Frontal cortex (tissue), 4 donors: ENCODE measurements at places on chromosomes 5 and 9.

DNA sequence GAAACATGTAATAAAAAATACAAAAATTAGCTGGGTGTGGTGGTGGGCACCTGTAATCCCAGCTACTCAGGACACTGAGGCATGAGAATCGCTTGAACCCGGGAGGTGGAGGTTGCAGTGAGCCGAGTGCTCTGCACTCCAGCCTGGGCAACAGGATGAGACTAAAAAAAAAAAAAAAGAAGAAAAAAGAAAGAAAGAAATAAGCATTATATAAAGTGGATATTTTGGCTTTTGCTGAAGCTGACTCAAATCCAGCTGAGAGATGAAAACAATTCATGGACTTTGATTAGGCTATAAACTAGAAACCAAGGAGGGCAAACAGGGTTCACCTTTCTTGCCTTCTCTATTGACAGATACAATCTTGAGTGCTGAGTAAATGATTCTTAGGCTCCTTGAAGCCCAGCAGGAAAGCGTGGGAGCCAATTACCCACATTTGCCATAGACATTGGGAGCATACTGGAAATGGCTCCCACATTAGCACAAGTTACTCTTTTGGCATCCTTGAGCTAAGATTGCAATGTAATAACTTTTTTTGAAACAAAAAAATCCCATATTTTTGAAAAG lies 2.4 kb upstream of the BTF3 start:
- no peak for DNase-seq

GRCh38 chr5:151406322-151406947 lies 41.0 kb upstream of the SLC36A1 start:
- no peak for DNase-seq

DNA sequence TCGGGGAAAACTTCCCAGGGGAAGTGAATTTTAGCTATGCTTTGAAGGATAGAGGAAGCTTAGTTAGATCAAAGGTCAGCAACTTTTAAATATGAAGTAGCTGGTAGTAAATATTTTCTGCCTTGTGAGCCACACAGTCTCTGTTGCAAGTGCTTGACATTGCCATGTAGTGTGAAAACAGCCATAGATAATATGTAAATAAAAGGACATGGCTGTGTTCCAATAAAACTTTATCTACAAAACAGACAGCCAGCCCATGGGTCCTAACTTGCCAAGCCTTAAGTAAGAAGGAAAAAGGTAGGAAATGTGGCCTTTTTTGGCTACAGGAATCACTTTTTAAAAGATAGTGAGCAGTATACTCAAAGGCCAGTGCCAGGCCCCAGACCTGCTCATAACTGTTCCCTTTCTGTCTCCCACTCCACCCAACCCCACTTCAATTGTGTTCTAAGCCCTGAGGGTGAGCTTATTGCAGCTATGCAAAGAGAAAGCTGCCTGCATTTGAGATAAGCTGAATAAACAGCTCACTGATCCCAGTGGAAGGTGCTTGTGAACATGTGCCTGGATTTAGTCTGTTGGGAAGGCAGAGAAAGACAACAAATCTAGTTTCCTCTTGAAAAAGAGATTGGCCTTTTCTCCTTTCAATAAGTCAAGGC lies 113.0 kb upstream of the TRIM32 start:
- no peak for DNase-seq

DNA sequence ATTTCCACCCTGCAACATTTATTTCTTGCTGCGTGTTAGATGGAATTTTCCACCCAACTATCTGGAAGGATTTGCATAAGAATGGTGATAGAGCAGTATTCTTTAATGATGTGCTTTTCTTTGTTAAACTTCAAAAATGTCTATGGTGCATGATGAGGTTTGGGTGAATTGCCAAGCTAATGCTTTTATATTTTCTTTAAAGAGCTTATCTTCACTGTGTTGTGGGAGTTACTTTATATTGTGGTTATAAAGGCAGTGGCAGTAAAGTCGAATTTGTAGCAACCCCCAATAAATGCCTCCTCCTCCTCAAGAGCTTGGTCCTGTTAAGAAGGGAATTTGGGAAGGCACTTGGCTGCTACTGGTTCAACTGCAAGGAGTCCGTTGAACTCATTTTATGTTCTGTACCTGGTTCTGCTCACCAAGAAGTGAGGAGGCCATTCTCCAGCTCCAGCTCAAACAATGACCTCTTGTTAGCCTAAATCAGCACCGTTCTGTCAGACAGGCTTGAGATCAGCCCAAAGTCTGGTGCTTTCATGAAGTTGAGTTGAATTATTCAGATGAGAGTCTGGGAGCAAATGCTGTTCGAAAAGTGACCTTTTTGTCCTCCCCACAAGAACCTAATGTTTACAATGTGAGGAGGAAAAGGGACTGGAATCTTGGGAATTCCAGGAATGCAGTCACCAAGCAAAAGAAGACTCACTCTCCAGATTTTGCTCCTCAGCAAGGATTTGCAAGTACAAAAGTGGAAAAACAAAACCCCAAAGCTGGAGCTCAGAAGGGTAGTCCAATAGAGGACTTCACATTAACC lies 217.0 kb downstream of the TMEM38B start:
- DNase-seq = no peak

GRCh38 chr9:86966852-86967511 lies 19.7 kb upstream of the GAS1 start:
- DNase-seq = no peak

DNA sequence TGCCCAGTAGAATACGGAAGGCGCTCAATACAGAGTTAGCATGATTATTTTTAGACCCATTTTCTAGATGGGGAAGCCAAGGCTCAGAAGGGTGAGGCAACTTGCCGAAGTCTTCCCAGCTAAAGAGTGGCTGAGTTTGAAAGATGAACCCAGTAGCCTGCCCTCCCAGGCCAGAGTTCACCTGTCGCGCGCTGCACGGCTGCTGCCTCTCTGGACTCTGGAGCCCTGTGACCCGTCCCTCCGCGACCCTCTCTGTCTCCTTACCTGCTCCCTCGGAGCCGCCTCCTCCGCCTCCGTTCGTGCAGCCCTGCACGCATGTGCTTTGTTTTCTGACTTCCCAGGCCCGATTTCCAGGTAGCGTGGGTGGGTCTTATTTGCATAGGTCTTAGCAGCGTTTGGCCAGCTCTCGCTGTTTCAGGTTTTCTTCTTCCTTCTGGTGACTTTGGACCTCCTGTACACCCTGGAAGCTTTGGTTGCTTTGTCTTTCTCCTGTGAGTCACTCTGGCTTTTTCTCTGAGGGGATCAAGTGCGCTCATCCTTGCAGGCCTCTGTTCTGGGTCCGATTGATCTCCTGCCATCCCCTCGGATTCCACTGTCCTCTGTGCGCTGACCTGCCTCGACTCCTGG lies at the start of gene RNF183:
TSS of gene RNF183 (minus strand) at position 585 of the 627 bp plus-strand sequence. CDS start 5,192 bp downstream, outside the sequence.
- DNase-seq = no peak

- DNase-seq = no peak
Measured at GRCh38 chr5:65506961-65507360, 25.2 kb upstream of the ADAMTS6 start.

- no peak for DNase-seq
Measured at GRCh38 chr9:127179633-127180441, 57.4 kb upstream of the ANGPTL2 start.

DNA sequence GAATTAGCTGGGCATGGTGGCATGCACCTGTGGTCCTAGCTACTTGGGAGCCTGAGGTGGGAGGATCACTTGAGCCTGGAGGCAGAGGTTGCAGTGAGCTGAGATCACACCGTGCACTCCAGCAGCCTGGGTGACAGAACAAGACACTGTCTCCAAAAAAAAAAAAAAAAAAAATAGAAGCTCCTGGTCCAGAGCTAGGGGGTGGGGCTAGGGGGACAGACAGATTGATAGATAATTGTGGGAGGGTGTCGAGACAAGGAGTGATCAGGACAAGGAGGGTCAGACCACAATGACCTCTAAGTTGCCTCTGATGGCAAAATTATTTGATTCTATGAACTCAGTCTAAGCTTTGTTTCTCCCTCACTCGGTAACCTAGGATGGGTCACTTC lies 6.6 kb upstream of the PHF19 start:
- no peak for DNase-seq

DNA sequence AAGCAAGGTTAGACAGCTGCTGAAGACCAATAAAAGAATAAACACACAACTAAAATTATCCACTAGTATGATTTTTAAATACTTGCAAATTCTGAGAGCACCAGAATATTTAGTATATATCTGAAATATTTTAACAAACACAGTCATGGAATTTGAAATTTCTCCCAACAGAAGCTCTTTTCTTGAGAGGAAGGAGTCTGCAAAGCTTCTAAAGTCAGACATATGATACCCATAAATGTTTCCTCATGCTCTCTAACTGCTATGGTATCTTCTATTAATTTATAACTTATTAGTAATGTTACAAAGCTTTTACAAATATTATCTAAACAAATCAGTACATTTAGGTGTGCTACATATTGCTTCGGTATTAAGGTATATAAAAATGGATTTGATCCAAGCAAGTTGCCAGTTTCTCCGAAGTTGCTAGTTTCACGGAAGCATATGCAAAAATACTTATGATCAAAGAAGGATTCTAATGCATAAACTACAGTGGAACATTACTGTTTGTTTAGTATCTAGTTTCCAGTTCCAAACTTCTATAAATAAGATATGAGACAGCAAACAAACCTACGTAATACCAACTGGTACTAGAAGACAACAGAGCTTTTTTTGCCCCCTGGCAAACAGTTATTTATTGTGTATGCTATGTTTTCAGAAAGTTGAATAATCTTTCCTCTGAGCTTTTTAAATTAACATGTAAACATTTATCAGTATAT lies 22.0 kb downstream of the FNIP1 start:
- DNase-seq = no peak

- DNase-seq = no peak
Measured at GRCh38 chr9:130220352-130220751, 45.2 kb upstream of the HMCN2 start.

- no peak for DNase-seq
Measured at GRCh38 chr9:123373946-123374345, 17.9 kb downstream of the CRB2 start.
